Activated naive CD8-positive, alpha-beta T cell treated with anti-CD3 and anti-CD28 coated beads for 36 hours (primary cell): ENCODE measurements at places on chromosomes 13 and 19. TPM values are rescaled to one million over a fixed set of nuclear protein-coding genes. Genes with fewer than 3 reads are reported as not detected.

GRCh38 chr19:46402725-46403124 is 10.6 kb downstream of the CCDC8 start:
- peaks cover 87% of the 10 kb centered on the region for H3K27me3 ChIP-seq
- H3K36me3 ChIP-seq: no peaks in the 10 kb centered on the region
- no peak overlapping the region for H3K27ac ChIP-seq
- no peak for DNase-seq

GRCh38 chr13:46389457-46390451 is 2.7 kb upstream of the RUBCNL start:
- H3K4me1 ChIP-seq: peaks cover 30% of the 10 kb centered on the region
- no peaks in the 10 kb centered on the region for H3K36me3 ChIP-seq
- H3K27me3 ChIP-seq: peaks cover 30% of the 10 kb centered on the region
- H3K4me3 ChIP-seq: no peak overlapping the region

GRCh38 chr19:29260477-29261317 is 47.7 kb upstream of the UQCRFS1 start:
- H3K27me3 ChIP-seq: peaks cover 23% of the 10 kb centered on the region
- H3K36me3 ChIP-seq: no peaks in the 10 kb centered on the region
- H3K4me1 ChIP-seq: no peaks in the 10 kb centered on the region
- DNase-seq: peak; percentile 53
- H3K4me3 ChIP-seq: no peak overlapping the region
- H3K27ac ChIP-seq: no peak overlapping the region

- no peak overlapping the region for H3K4me3 ChIP-seq
- H3K4me1 ChIP-seq: no peaks in the 10 kb centered on the region
- no peak for DNase-seq
- H3K27me3 ChIP-seq: peaks cover 9% of the 10 kb centered on the region
- no peaks in the 10 kb centered on the region for H3K36me3 ChIP-seq
These were observed 289.2 kb downstream of the TEX29 start for GRCh38 chr13:111609631-111610030.

DNA sequence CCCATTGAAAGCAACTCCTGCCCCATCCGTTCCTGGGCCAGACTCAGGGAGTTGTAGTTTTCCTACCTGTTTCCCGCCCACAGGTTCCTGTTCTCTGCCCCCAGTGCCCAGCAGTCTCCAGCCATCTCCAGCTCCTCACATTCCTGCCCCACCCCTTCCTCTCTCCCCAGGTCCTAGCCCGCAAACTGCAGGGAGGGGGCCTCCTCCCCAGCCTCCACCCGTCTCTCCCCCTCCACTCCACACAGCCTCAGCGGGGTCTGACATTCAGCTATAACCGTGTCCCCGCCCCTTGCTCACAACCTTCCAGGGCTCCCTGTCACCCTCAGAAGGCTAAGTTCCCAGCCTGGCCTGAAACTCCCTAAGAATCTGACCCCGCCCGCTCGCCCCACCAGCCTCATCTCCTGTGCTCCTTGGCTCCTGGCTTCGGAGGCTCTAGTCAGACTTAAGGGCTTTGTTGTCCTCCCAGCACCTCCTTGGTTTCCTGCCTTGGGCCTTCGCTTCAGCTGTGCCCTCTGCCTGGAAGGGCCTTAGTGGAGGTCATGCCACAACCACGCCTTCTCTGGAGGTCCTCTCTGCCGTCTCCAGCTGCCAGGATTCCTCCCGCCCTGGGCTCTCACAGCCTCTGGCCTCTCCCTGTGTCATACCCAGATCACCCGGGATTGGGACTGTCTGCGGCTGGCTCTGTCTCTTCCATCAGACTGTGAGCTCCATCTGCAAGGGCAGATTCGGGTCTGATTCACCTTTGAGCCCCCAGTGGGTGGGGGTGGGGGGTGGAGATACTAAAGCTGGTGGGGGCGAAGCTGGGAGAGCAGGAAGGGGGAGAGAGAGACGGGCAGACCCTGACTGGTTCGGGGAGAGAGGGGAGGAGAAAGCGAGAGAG is 5.1 kb upstream of the SPACA6 start:
- peaks cover 12% of the 10 kb centered on the region for H3K27me3 ChIP-seq
- H3K27ac ChIP-seq: no peak overlapping the region
- peak overlapping the region; percentile 75 for H3K4me3 ChIP-seq
- no peak for DNase-seq

DNA sequence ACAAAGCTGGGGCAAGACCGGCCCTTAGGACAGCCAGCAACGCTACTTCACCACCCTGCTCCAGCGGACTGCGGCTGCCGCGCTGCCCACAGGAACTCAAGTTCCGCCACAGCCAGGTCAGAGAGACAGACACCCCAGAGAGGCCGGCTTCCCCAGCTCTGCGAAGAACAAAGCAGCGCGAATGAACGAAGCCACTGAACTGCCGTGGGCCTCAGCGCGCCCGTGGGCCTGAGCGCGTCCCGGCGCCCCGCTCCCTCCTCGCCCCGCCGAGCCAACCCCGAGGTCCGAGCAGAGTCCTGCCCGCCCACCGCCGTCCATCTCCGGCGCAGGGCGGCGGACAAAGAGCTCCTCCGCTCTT is 158.4 kb downstream of the RNF17 start:
- no peaks in the 10 kb centered on the region for H3K36me3 ChIP-seq
- H3K27ac ChIP-seq: peak overlapping the region; percentile 95
- H3K4me1 ChIP-seq: peaks cover 14% of the 10 kb centered on the region
- no peaks in the 10 kb centered on the region for H3K27me3 ChIP-seq
- peak overlapping the region; percentile 95 for H3K4me3 ChIP-seq

GRCh38 chr13:27200413-27201070 is 28.9 kb upstream of the USP12 start:
- H3K4me1 ChIP-seq: peaks cover 3% of the 10 kb centered on the region
- no peak overlapping the region for H3K4me3 ChIP-seq
- H3K27ac ChIP-seq: no peak overlapping the region
- H3K36me3 ChIP-seq: no peaks in the 10 kb centered on the region
- H3K27me3 ChIP-seq: no peaks in the 10 kb centered on the region
- no peak for DNase-seq

- no peak overlapping the region for H3K27ac ChIP-seq
- no peaks in the 10 kb centered on the region for H3K4me1 ChIP-seq
- H3K27me3 ChIP-seq: no peaks in the 10 kb centered on the region
These were observed 25.3 kb downstream of the MED4 start for GRCh38 chr13:48069573-48069972.

- no peak for DNase-seq
- H3K27me3 ChIP-seq: no peaks in the 10 kb centered on the region
- no peaks in the 10 kb centered on the region for H3K36me3 ChIP-seq
- no peaks in the 10 kb centered on the region for H3K4me1 ChIP-seq
These were observed 31.4 kb upstream of the GJB6 start for GRCh38 chr13:20263393-20264044.

DNA sequence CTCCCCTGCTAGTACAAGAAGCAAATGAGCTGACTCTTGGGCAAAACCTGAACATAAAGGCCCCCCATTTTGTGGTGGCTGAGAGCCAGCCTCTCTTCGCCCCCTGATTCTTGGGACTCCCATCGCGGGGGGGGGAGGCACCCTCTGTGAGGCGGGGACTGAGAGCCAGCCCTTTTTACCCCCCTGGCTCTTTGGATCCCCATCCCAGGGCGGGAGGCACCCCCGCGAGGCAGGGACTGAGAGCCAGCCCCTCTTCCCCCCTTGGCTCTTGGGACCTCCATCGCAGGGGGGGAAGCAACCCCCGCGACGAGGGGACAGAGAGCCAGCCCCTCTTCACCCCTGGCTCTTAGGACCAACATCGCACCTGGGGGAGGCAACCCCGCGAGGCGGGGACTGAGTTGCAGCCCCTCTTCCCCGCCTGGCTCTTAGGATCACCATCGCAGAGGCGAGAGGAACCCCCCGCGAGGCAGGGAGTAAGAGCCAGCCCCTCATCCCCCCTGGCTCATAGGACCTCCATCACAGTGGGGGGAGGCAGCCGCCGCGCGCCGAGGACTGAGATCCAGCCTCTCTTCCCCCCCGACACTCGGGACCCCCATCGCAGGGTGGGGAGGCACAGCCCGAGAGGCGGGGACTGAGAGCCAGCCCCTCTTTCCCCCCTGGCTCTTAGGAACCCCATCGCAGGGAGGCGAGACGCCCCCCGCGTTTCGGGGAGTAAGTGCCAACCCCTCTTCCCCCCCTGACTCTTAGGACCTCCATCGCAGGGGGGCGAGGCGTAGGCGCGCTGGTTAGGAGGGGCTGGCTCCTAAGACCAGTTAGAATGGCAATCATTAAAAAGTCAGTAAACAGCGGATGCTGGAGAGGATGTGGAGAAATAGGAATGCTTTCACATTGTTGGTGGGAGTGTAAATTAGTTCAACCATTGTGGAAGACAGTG is 2428.4 kb upstream of the PCDH20 start:
- H3K4me3 ChIP-seq: no peak overlapping the region
- no peaks in the 10 kb centered on the region for H3K36me3 ChIP-seq

DNA sequence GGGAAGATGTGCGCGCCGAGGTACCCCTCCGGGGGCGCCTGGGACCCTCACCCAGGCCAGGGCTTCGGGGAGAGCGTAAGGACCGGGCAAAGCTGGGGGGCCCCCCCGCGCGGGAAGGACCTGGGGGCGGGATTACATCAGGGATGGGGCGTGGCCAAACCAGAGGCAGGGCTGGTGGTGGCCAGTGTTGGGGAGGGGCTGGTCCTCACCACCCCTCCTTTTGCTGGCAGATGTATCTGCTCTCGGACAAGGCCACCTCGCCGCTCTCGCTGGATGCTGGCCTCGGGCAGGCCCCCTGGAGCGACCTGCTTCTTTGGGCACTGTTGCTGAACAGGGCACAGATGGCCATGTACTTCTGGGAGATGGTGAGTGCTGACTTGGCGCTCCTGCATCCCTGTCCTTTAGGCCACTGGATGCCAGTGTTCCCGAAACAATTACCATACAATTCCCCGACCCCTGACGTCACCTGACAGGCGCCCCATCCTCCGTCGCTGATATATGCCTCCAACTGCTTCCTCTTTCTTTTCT is 25.3 kb downstream of the TRPM4 start:
- H3K4me1 ChIP-seq: no peaks in the 10 kb centered on the region
- no peak overlapping the region for H3K4me3 ChIP-seq
- H3K36me3 ChIP-seq: peaks cover 4% of the 10 kb centered on the region

- no peaks in the 10 kb centered on the region for H3K27me3 ChIP-seq
- peaks cover 10% of the 10 kb centered on the region for H3K4me1 ChIP-seq
- peak; percentile 14 for DNase-seq
These were observed 16.4 kb upstream of the ZNF331 start for GRCh38 chr19:53521373-53522202.

DNA sequence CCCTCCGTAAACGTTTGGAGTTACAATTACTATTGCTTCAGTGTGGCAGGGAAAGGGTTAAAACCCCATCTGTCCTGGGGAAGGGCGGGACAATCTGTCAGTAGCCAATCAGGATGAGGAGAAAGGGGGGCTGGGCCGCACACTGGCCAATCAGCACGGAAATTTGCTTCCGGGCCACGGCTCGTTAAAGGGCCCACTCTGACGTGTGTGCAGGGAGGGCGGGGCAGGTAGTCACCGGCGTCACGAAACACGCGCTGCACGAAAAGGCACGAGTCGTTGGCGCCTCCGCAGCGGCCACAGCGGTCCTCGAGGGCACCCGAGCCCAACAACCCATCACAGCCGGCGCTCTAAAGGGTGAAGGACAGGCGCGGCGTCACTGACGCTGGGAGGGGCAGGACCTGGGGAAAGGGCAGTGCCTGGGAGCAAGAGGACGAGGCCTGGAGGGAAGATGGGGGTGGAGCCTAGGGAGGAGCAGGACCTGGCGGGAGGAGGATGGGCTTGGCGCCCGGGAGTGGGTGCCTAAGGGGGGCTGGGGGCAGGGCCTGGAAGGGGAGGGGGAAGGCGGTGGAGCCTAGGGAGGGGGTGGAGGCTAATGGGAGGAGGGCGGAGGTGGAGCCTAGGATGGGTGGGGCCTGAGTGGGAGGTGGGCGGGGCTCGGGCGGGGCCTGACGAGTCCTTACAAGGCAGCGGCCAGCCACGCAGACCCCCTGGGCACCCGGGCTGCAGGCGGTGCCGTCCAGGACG is 4.9 kb downstream of the ADAMTSL5 start:
- no peaks in the 10 kb centered on the region for H3K36me3 ChIP-seq
- peak overlapping the region; percentile 80 for H3K4me3 ChIP-seq
- DNase-seq: peak; percentile 87
- peaks cover 52% of the 10 kb centered on the region for H3K27me3 ChIP-seq
- peak overlapping the region; percentile 78 for H3K27ac ChIP-seq
- peaks cover 11% of the 10 kb centered on the region for H3K4me1 ChIP-seq

DNA sequence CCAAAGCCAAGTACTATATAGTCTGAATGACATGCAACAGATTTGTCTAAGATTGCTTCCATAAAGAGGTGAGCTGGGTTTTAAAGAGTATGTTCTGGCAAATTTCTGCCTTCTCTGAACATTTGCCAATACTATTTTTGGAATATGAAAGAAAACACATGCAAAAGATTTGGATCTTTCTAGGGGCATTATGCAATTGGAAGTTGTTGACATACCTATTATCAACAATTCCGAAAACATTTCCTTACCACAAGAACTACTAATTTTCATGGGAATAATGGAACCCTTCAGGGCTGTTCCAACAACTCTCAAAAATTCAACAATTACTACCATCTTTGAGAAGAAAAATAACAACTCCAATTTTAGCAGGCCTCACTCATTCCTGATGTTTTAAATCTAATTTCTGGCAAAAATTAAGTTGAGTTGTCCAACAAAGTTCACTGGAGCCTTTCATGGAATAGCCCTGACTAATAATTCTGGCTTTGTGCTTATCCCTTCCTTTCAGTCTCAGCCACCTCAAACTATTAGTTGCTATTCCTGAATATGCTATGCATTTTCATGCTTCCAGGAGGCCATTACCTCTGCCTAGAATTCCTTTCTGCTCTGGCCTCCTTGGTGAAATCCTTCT is 250.0 kb downstream of the RGCC start:
- H3K36me3 ChIP-seq: peaks cover 11% of the 10 kb centered on the region
- H3K4me3 ChIP-seq: no peak overlapping the region
- H3K27ac ChIP-seq: no peak overlapping the region
- peaks cover 6% of the 10 kb centered on the region for H3K4me1 ChIP-seq
- no peak for DNase-seq

GRCh38 chr13:90883592-90883991 is 463.9 kb upstream of the MIR17HG start:
- H3K36me3 ChIP-seq: no peaks in the 10 kb centered on the region
- no peak for DNase-seq
- H3K4me3 ChIP-seq: no peak overlapping the region
- H3K27me3 ChIP-seq: no peaks in the 10 kb centered on the region
- no peaks in the 10 kb centered on the region for H3K4me1 ChIP-seq

- no peaks in the 10 kb centered on the region for H3K36me3 ChIP-seq
- H3K27me3 ChIP-seq: peaks cover 4% of the 10 kb centered on the region
- no peak for DNase-seq
- no peaks in the 10 kb centered on the region for H3K4me1 ChIP-seq
- H3K4me3 ChIP-seq: no peak overlapping the region
These were observed 48.1 kb downstream of the SCEL start for GRCh38 chr13:77583581-77583980.

OR7E24 gene
- total RNA-seq: not detected

PNMA8A gene
- total RNA-seq: 6.3 TPM

FPR1 gene
- not detected for total RNA-seq

NEK5 gene
- not detected for total RNA-seq

CAMSAP3 gene
- 0.52 TPM for total RNA-seq

PPAN gene
- 227 TPM for total RNA-seq

MEIS3 gene
- total RNA-seq: not detected

ELAVL3 gene
- total RNA-seq: not detected

TSKS gene
- 0.72 TPM for total RNA-seq

WASF3 gene
- 0.37 TPM for total RNA-seq

PRODH2 gene
- not detected for total RNA-seq

GDF15 gene
- total RNA-seq: not detected

CDKN2D gene
- 55.8 TPM for total RNA-seq

RASL11A gene
- 2.0 TPM for total RNA-seq
